ENCODE measurements at places on chromosomes 2 and 18.

- no peak for DNase-seq
Measured at GRCh38 chr2:53708988-53709387, 58.6 kb upstream of the CHAC2 start.

DNA sequence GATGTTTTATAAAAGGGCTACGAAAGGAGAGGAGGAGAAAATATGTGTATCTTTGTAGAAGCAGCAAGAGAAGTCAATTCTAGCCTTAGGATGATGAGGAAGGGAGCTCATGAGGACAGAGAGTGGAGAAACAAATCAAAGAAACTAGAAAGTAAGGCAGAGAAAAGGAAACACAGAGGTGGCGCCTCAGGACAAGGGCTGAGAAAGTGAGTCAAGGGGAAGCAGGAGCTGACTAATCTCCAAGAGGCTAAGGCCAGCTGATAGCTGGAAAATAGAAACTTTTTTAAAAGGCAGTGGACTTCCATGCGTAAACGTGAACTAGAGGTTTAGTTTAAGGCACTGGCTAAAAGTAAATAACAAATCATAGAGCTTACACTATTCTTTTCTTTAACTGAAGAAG is 173.3 kb downstream of the ANKRD44 start:
- no peak for DNase-seq

GRCh38 chr18:74531043-74531442 is 3.3 kb upstream of the CNDP1 start:
- DNase-seq = no peak

GRCh38 chr2:4973973-4974372 is 718.2 kb upstream of the SOX11 start:
- no peak for DNase-seq

DNA sequence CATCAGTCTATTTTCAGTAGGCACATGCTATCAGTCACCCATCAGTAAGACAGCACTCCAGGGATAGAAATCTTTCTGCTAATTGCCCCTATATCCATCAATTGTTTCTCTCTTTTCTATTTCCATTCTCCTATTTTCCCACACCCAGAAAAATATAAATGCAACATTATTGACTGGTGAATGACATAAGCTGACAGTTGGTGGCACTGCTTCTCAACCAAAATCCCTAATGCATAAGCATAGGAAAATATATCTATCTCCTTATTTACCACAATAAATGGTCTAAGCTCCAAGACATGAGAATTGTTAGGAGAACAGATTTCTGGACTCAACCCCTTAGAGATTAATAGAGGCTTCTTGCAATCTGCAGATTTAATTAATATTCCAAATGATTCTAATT is 64.0 kb upstream of the REG3A start:
- DNase-seq = no peak

- no peak for DNase-seq
Measured at GRCh38 chr2:26529406-26530239, 51.7 kb upstream of the OTOF start.

GRCh38 chr2:176126929-176127773 is 2.4 kb upstream of the HOXD8 start:
- DNase-seq = peak; percentile 66

DNA sequence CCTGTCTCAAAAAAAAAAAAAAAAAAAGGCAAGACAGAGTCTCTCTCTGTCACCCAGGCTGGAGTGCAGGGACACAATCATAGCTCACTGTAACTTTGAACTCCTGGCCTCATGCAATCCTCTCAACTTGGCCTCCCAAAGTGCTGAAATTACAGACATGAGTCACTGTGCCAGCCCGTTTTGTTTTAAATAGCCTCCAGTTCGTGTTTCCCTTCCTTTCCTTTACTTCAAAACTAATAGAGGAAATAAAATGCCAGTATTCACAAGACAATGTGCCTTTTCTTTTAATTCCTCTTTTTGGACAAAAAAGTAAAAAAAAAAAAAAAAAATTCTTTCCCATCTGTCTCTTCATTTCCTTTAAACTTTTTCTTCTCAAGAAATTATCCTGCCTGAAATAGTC is 54.5 kb upstream of the ACMSD start:
- DNase-seq = no peak

- no peak for DNase-seq
Measured at GRCh38 chr2:106921451-106921850, 35.5 kb upstream of the ST6GAL2 start.

DNA sequence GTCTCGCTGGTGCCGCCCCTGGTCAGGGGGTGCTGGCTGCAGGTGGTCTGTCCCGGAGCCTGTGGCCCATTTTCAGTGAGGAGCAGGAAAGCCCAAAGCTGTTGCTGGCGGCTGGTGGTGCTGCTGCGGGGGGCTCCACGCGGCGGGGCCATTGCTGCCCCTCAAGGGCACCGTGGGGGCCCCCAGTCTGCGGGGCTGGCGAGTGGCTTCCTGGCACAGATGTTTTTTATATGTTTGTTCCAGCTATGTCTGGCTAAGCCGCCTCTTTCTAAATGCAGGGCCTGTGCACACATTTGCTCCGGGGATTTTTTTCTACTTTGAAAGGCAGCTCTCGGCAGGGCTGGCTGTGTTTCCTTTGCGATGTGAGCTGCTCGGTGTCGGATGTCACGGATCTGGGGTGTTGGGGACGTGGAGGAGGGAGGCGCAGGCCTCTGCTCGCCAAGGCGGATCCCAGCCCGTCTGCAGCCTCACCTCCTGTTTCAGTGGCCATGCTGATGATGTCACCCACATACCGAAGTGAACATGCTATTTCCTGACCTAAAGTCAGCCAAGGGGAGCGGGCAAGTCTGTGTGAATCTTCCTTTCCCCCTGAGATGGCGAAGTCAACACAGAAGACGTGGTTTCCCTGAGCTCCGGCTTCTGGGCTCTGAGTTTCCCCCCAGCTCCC is 112.0 kb upstream of the CTDP1 start:
- no peak for DNase-seq

DNA sequence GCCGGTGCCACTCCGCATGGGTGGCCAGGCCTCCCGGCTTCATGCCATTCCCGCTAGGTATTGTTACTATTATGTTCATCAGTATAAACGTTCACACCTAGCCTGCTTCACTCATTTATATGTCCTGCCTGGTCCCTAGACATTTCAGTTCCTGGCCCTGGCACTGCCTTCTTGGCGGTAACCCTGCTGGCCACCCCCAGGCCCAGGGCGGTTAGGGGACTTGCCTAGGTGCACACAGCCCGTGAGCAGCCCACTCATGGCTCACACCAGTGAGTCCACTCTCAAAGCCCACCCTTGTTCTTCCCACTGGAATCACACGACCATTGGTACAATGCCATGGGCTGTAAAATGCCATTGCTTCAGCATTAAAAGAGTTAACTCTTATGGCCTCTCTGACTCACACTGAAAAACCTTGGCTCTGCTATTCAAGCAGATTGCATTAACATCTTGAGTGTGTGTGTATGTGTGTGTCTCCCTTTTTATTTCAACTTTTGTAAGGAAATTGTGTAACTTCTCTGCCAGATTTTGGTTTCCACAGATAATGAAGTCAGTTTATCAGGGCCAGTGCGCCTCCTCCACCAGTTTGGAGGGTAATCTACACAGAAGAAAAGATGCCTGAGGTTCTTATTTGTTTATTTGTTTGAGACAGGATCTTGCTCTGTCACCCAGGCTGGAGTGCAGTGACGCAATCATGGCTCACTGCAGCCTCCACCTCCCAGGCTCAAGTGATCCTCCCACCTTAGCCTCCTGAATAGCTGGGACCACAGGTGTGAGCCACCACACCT is 74.2 kb downstream of the RAB31 start:
- no peak for DNase-seq

- no peak for DNase-seq
Measured at GRCh38 chr2:168662651-168663208, 139.7 kb upstream of the NOSTRIN start.

DNA sequence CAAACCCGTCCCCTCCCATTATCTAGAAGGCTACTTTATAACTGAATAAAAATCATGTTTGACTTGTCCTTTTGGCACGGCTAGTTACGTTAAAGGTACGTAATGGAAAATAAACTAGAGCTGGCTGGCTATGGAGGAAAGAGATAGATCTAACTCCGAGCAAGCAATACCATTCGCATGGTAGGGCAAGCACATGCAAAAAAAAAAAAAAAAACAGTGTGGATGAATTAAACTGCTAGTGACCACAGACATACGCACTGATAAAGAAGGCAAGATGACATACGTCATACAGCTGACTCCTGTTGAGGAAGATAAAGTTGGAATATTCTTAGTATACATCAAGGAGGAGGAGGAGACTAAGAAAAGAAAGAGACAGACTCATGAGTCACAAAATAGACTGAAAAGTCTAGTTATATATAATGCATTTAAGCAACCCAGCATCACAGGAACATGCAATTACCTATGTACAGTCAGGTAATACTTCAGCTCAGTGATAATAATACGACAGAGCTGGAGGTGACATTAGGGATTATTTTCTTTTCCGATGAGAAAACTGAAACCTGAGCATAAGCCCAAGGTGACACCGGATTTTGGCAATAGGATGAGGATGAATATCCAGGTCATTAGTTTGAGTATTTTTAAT is 37.9 kb upstream of the NARS1 start:
- DNase-seq = no peak

- DNase-seq = no peak
Measured at GRCh38 chr18:28039691-28040090, 137.2 kb downstream of the CDH2 start.

DNA sequence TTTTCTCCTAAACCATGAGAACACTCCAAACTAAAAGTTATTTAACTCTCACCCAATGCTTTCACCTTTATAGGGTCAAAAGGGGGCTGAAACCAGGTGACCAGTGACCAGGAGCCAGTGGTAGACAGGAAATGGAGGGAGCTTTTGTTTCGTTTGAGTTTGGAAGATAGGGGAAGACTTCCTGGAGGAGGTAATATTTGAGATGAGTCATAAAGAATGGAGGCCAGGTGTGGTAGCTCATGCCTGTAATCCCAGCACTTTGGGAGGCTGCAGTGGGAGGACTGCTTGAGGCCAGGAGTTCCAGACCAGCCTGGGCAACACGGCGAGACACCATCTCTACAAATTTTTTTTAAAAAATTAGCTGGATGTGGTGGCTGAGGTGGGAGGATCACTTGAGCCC is 8.5 kb downstream of the FAM161A start:
- DNase-seq = no peak

GRCh38 chr2:46029332-46029811 is 267.8 kb upstream of the EPAS1 start:
- DNase-seq = no peak

DNA sequence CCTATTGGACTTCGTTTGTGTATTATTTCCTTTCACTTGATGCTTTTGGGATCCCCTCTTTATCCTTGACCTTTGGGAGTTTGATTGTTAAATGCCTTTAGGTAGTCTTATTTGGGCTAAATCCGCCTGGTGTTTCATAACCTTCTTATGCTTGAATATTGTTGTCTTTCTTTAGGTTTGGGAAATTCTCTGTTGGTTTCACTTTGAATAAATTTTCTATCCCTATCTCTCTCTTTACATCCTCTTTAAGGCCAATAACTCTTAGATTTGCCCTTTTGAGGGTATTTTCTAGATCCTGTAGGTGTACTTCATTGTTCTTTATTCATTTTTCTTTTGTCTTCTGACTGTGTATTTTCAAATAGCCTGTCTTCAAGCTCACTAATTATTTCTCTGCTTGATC is 354.7 kb downstream of the PARD3B start:
- DNase-seq = no peak

- DNase-seq = no peak
Measured at GRCh38 chr2:112032224-112032586, 22.9 kb upstream of the TMEM87B start.

DNA sequence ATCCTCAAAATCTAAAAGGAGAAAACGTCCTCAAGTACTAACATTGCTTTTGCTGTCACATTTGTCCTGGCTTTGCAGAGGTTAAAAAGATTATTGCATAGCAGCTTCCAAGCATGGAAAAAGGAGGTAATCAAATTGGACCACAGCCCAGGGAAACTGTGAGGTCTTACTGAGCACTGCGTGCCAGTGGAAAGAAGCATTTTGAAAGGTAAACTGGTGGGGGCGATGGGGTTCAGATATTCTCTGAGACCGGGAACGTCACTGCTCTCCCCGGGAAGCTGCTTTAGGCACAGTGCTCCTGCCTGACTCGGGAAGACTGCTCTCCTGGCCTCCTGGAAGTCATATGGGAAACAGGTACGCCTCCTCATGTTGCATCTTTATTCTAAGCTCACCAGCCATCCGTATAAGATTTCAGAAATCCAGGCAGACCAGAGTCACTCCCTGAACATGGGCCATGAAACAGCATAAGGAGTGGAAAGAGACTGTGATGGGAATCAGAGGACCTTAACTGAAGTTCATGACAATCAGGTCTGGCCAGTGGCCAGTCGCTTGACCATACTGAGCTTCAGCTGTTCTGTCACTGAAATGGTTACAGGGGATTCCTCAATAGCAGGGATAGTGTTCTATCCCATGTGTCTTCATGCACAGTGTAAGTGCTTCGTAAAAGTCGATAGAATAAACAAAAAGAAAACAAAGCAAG is 284.1 kb downstream of the TRIB2 start:
- DNase-seq = no peak

GRCh38 chr2:150878356-150878755 is 383.3 kb downstream of the RBM43 start:
- DNase-seq = no peak

Data from activated gamma-delta T cell treated with Interleukin-2 at 50 U/mL for 16 hours (primary cell).